ENCODE measurements at places on chromosomes 1 and 21. TPM values are rescaled to one million over a fixed set of nuclear protein-coding genes. Genes with fewer than 3 reads are reported as not detected.
A peak's percentile ranks its signal among the peaks of the same experiment; 100 is the strongest.

GRCh38 chr1:146035048-146035423, 13.5 kb upstream of the HJV start:
- no peaks in the 10 kb centered on the region for H3K4me1 ChIP-seq
- no peaks in the 10 kb centered on the region for H3K36me3 ChIP-seq
- peak overlapping the region; percentile 66 for H3K27ac ChIP-seq
- peak overlapping the region; percentile 56 for H3K4me3 ChIP-seq
- H3K27me3 ChIP-seq: no peaks in the 10 kb centered on the region

DNA sequence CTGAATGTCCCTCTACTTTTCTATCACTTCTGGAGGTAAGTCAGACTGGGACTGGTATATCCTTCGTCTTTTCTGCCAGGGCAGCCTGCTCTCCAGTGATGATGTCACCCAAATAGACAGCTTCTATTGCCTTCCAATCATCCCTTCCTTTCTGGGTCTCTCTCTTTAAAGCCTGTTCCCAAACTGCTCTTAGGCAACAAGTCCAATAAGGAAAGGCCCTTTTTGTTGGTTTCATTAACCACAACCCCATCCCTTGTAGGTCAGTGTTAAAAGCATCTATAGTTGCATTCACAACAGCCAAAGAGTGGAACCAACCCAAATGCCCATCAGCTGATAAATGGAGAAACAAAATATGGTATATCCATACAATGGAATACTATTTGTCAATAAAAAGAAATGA, 114.4 kb downstream of the CNIH3 start:
- H3K27me3 ChIP-seq: no peaks in the 10 kb centered on the region
- H3K4me3 ChIP-seq: no peak overlapping the region
- H3K27ac ChIP-seq: no peak overlapping the region
- H3K4me1 ChIP-seq: no peaks in the 10 kb centered on the region

DNA sequence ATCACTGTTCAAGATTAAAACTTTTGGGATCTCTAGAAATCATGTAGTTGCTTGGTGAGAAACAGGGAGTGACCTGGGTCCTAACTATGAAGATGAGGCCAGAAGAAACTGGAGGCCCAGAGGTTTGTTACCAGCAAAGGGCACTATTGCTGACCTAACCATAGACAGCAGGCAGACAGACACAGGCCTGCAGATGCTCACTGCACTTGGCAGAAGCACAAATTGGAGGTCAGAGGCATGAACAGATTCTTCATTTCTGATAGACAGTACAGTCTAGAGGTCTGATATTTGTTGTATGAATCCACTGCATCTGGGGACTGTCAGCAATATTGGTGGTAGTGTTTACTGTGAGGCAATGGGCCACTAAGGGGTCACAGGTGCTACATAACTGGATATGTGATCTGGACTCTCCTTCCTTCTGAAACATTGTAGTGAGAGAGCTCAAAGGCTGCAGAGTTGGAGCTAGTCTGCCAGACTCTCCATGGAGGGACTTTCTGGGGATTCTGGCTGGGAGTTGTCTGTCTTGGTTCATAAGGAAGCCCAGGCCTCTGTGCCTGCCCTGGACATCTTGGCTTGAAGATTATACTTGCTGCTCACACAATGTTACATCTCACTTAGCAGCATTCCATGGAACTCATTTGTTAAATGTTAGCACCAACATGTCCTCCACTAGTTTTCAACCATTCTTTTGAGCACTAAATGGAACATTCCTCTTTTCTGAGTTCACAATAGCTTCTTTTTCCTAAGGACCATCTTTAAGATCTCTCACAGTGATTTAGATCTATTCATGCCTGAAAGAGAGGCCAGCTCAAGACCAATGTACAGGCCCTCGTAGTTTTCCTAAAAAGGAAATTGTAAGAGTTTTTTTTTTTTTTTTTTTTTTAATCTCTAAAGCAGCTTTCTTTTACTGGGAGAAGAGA, 26.9 kb upstream of the CCN1 start:
- no peaks in the 10 kb centered on the region for H3K36me3 ChIP-seq
- H3K4me3 ChIP-seq: no peak overlapping the region
- H3K4me1 ChIP-seq: no peaks in the 10 kb centered on the region
- DNase-seq: no peak

DNA sequence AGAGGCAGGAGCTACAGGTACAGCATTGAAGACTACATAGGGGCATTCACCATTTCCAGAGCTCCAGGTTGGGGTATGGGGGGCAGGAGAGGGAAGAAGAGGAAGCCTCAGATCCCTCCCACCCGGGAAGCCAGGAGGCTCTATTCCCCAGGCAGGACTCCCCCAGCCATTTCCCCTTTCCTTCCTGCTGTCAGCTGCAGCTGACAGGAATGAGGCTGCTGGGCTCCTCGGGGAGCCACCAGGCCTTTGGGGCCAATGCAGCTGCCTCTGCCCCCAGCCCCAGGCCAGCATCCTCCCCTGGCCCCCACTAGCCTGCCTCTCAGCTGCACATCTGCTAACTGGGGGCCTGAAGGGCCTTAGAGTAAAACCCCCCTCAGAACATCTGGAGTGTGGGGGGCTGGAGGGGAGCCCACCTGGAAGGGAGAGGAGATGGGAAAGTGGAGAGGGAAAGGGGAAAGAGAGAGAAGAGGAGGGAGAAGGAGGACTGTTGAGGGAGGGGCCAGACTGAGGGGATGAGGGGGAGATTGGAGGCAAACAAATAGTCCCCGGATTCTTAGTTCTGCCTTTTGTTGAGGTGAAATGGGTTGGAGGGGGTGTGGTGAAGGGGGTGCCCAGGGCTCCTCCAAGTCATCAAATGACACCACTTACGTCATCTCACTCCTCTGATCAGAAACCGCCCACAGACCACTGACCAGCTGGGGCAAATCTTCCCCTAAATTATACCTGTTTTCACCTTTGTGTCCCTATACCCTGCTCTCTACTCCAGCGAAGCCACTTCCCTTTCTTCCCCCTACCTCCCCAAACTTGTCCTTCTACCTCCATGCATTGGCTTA, 58.0 kb downstream of the LGR6 start:
- no peak for DNase-seq
- H3K36me3 ChIP-seq: no peaks in the 10 kb centered on the region
- no peaks in the 10 kb centered on the region for H3K4me1 ChIP-seq
- no peak overlapping the region for H3K27ac ChIP-seq

DNA sequence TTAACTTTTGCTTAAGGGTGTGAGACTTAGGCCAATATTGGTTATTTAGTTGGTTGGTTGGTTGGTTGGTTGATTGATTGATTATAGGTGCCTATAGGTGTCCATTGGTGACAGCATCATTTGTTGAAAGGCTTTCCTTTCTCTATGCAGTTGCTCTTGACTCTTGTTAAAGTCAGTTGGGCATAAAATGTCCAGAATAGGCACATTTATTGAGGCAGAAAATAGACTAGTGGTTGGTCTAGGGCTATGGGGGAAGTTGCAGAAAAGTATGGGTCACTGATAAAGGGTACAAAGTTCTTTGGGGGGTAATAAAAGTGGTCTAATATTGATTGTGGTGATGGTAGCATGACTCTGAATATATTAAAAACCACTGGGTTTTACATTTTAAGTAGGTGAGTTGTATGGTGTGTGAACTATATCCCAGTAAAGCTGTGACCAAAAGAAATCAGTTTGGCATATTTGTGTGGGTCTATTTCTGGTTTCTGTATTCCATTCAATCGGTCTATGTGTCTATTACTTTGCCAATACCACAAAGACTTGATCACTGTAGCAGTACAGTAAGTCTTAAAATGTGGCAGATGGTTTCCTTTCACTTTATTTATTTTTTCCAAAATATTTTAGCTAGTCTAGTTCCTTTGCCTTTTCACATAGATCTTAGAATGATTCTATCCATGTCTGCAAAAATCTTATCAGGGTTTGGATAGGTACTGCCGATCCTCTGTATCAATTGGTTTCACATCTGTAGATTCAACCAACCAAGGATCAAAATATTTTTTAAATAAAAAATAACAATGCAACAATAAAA, 63.0 kb downstream of the ATP1A1 start:
- H3K27me3 ChIP-seq: no peaks in the 10 kb centered on the region
- peaks cover 18% of the 10 kb centered on the region for H3K4me1 ChIP-seq
- no peak overlapping the region for H3K27ac ChIP-seq
- H3K4me3 ChIP-seq: no peak overlapping the region

DNA sequence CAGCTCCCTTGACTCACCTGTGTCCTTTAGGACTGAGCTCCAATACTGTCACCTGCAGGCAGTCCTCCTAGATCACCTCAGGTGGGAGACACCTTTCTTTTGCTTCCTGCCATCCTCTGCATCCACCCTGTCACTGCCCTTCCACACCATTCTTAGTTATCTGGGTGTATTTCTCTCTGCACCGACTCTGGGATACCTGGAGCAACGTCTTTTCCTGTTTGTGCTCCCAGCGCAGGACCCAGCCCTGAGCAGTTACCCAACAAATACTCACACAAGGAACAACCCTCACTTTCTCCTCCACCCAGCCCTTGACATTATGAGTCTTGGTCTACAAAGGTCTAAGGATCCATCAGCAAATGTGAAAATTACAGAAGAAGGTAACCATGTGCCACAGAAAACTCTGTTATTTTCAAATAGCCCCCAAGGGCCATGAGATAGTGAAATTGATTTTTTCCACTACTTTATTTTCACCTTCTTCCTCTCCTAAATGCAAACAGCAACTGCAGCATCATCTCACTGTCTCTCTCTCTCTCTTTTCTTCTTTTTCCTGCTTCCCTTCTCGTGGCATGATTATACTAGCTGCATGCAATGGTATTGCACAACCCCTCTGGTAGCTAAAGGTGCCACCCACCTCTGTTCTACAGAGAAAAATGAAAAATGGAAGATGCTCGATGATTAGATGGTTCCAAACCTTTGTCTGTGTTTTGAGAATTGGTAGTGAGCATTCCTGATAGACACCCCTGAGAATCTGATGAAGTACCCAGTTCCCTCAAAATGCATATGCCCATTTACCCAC, 89.0 kb downstream of the MIS18A start:
- H3K27me3 ChIP-seq: no peaks in the 10 kb centered on the region
- H3K27ac ChIP-seq: no peak overlapping the region
- DNase-seq: no peak
- H3K36me3 ChIP-seq: no peaks in the 10 kb centered on the region
- no peak overlapping the region for H3K4me3 ChIP-seq

Gene GUCA2A
- polyA plus RNA-seq: not detected

Gene DOCK7
- 42.2 TPM for polyA plus RNA-seq

Measured in testis (tissue), 5 donors.